ENCODE measurements at places on chromosomes 2 and 18.

GRCh38 chr2:174760845-174761473, 3.3 kb downstream of the CHRNA1 start:
- DNase-seq, result no peak

DNA sequence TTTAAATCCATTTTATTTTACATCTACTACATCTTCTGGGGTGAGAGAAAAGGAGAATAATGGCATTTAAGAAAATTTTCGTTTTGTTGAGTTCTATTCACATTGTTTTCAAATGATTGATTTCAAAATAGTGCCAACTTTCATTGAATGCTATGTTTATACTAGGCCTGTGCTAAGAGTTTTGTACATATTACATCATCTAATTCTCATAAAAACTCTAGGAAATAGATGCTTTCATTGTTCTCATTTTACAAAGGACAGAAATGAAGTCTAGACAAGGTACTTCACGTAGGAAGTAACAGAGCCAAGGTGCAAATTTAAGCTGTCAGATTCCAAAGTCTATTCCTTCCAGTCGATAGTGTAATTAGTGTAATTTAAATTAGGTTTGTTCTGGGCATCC, 402.8 kb upstream of the UBE2E3 start:
- DNase-seq, result no peak

DNA sequence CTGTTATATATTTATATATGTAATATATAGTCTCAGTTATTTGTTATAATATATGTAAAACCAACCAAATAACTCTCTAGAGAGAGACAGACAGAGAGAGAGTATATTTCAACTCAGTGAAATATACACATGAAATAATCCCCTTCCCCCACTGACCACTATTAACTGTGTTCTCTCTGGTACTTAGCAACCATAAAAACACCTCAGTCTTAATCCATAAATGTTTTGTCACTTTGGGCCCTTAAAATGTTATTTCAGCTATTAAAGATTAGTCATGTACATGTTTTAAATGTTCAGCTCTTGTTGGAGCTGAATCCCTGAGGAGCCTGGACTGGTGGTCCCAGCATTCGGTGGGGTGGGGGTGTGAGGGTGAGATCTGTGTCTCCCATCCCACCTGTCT, 122.2 kb upstream of the MAP3K20 start:
- DNase-seq, result no peak

- DNase-seq, result peak; percentile 40
These were observed 61.6 kb upstream of the SNTG2 start for GRCh38 chr2:888906-889566.

DNA sequence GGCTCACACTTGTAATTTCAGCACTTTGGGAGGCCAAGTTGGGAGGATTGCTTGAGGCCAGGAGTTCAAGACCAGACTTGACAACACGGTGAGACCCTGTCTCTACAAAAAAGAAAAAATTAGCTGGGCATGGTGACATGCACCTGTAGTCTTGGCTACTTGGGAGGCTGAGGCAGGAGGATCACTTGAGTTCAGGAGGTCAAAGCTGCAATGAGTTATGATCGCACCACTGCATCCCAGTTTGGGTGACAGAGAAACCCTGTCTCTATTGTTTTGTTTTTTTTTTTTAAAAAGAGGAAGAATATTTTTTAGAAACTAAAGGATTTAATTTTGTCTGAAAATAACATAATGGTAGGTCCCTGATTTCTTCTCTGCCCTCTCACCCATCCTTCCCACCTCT, 79.4 kb upstream of the TMEM200C start:
- no peak for DNase-seq

- DNase-seq, result no peak
These were observed 292.8 kb downstream of the LNPK start for GRCh38 chr2:175709248-175709647.

GRCh38 chr18:64372850-64373249, 224.0 kb upstream of the LINC00305 start:
- no peak for DNase-seq

DNA sequence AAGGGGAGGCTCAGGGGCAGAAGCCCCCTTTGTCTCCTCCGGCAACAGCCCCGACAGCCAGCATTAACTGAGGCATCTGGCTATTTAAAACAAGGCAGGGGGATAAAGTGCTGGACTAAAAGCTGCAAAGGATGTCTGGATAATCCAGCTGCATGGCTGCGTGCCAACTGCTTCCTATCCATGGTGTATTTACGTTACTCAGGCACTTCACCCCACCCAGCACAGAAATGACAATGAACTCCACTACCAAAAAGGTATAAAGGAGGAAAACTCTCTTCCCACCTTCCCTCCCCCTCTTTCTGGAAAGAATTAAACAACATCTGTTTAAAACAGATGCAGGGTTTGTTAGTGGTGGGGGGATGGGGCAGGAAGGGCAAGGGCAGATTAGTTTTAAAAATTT, 82.5 kb downstream of the SPRED2 start:
- no peak for DNase-seq

GRCh38 chr2:5798084-5798483, 105.9 kb downstream of the SOX11 start:
- no peak for DNase-seq

DNA sequence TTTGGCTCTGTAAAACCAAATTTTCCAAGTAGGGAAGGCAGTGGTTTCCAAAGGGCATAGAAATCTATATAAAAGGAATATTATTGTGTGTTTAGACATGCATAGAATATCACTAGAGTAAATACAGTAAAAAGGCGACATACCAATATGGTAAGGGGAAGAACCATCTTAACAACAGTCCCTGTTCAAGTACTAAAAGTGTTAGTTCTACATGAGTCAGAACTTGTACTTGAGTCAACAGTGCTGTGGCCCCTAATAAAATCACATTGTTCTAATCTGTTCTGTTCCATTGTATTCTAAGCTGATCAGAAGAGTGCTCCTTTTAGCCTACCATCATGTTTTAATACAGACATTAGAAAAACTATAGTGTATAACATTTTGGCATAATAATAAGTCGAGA, 36.1 kb upstream of the TNFRSF11A start:
- DNase-seq, result no peak

DNA sequence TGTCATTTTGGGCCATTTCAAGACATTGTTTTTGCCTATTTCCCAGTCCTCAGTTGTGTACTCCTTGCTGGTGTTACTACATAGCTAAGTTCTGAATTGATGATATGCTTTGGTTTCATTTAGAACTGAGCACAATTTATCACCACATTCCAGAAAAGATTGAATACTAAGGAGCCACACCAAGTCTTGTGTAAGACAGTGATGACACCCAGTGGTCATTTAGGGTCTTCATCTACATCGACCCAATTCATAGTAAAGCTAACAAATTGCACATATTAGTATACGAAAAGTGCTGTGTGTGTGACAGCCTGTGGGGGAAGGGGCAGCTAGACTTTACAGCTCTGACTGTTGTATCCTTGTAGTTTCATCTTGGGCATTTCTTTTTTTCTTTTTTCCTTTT, 10.9 kb upstream of the DLX2 start:
- DNase-seq, result no peak

- DNase-seq, result no peak
These were observed 119.3 kb upstream of the SIX2 start for GRCh38 chr2:45128580-45128997.

DNA sequence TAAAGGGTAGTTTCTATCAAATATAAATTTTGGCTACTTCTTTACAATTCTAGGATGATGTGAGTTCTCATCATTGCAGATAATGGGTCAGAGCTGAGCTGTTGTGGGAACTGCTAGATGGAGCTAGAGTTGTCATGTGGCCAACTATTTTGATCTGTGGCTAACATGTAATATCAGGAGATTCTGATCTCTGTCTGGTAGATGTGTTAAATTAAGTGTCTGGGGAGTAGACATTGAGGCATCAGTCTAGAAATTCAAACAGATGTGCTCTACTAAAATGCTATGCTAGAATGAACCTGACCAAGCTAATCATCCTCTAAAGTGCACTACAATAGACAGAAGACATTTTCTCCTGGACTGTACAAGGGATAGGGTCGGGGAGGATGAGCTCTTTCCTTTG, 30.3 kb upstream of the DARS1 start:
- DNase-seq, result no peak

GRCh38 chr2:119414894-119415293, 16.8 kb upstream of the TMEM37 start:
- no peak for DNase-seq

DNA sequence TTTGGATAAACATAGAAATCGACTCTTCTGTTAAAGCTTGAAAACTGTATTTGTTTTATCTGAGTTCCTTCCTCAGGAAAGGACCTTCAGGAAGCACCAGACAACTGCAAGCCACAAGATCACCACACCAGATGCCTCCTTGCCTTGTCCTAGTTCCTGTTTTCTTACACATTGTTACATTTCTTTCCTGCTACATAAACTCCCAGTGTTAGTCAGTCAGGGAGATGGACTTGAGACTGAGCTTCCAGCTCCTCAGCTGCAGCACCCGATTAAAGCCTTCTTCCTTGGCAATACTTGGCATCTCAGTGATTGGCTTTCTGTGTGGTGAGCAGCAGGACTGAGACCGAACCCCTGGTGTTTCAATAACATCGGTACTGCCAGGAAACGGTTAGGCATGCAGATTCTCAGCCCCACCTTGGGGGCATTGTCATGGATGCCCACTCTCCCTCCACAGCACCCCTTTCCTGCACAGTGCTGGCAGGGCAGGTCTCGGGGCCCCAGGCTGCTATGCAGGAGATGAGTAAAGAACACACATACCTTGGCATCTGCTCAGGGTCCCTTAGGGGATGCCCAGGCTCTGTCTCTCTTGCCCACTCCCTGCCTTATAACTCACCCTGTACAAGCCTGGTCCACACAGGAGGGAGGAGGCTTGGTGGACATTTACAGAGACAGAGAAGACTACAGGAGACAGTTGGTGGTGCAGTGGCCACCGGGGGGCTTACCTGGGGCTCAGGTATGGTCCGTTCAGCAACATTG, 32.6 kb downstream of the ANKMY1 start:
- DNase-seq, result no peak

DNA sequence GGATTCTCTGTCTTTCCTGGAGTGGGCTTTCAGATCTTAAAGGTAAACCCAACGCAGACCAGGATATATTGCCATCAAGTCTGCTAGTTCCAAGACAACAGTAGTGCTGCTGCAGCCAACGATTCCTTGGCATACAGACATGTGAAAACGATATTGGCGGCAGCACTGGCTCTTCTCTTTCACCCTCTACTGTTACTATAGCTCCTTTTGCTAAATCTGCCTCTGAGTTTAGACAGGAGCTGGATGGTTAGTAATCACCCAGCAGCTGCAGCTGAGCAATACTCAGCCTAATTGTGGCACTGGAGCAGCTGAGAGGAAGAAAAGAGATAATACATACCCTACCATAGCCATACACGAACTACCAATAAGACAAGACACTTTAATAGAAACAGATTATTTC, 4.0 kb downstream of the YES1 start:
- no peak for DNase-seq

DNA sequence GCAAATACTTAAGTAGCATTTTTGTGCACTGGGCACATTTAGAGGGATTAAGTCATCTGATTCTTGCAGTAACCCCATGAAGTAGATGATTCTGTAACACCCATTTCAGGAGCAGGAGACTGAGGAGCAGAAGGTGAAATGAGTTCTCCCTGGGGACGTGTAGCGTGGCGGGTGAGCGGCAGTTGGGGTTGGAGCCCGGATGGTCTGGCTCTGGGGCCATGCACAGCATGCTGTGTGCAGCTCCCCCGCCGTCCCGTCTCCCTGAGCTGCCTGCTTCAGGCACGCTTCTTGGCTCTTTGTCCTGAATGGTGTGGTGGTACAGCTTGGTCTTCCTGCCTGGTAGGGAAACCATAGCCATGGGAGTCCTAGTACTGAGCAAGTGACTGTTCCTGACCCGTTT, 32.4 kb downstream of the INPP4A start:
- DNase-seq, result no peak

DNA sequence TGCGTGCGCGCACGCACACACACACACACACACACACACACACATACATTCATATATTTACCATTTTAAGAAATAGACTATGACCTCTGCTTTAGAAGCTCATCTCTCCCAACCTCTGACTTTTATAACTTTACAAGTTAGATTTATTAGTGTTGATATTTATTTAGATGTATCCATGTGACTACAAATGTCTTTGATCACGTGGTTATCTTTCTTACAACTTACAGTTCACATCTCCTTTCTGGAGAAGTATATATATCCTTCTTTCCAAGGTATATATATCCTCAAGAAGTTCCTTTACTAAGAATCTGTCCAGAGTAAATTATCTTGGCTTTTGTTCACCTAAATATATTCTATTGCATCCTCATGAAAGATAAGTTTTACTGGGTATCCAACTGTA, 16.3 kb upstream of the LTBP1 start:
- no peak for DNase-seq

DNA sequence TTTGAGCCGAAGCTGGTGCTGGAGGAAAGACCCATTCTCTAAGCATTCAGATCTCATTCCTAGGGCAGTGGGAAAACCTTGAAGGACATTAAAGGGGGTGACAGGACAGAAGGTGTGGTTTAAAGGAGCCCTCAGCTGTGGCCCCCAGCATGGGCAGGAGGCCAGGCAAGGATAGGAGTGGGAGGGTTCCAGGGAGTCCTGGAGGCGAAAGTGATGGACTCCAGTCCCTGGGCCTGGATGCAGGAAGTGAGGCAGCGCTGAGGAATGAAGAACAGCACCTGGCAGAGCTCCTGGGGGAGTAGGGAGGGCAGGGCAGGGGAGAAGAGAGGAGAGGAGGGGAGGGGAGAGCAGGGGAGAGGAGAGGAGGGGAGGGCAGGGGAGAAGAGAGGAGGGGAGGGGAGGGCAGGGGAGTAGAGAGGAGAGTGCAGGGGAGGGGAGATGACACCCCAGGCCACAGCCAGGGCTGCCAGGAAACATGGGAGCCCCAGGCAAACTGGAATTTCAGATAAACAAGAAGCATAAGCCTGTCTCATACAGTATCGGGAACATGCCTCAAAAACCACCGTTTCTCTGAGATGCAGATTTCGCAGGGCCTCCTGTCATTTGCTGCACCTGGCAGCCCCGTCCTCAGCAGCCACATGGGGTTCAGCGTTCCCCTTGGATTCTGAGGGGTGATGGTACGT, 5.7 kb downstream of the RAMP1 start:
- peak; percentile 18 for DNase-seq

DNA sequence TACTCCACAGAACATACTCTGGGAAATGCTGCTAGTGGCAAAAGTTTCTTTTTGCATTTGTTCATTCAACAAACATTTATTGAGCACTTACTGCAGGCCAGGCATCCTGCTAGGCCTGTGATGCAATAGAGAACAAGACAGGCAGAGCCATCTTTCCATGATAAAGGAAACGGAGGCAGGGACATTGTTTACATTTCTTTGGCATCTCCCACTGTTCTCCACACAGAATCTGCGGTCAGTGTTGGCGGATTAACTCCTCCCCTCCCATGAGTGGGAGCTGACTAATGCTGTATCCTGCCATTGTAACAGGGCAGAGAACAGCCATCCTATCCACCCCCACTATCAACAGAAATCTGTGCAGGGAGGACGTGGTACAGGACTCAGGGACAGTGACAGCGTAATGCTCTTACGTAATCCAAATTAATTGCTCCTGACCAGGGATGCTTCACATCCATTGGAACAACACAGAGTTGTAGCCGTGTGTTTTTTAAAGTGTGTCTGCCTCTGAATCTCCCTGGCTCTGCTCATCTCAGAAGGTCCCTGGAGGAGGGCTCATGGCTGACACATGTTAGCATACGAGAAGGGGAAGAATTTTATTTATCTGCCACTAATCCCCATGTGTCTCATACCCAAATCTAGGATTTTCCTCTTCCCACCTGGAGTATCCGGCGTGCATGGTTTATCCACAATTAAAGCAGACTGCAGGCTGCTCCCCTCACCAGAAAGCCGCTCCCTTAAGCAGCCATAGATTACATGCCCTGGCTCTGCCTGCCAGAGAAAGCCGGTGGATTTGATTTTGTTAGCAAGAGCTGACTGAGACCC, 32.3 kb downstream of the STEAP3 start:
- DNase-seq, result no peak
